Stimulated activated CD4-positive, alpha-beta T cell treated with anti-CD3 and anti-CD28 coated beads, Interleukin-15, amount 100 ng/mL, for 24 hours (primary cell): ENCODE measurements at places on chromosomes 3 and 15.

DNA sequence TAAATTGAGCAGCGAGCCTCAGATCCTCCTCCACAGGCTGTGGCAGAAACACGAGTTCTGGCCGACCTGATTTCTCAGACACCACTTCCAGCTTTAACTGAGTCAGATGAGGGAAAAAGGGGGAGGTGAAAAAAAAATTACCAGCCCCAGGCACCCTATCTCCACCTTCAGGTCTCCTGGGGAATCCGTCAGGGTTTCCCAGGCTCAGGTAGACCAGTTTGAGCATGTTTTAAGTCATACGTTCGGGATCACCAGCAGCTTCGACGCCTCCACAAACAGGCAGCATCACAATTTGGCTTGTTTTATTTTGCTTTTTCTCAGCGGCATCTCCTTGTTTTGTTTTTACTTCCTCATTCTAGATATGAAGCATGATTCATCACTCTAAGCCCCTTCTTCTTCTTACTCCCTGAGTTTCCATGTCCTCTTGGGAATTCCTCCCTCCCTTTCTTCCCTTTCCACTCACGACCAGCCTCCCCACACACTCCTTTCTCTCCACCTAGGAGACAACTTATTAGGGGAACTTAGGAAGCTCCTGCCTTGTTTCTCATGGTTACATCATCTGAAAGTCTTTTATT is 190.1 kb downstream of the ZNF621 start:
- DNase-seq: no peak

GRCh38 chr3:50481992-50482391 is 21.4 kb downstream of the CACNA2D2 start:
- no peak for DNase-seq

- DNase-seq: no peak
Observed at GRCh38 chr3:186124592-186124991, 15.7 kb upstream of the ETV5 start.

- DNase-seq: no peak
Observed at GRCh38 chr3:47846880-47847248, 43.9 kb downstream of the DHX30 start.

DNA sequence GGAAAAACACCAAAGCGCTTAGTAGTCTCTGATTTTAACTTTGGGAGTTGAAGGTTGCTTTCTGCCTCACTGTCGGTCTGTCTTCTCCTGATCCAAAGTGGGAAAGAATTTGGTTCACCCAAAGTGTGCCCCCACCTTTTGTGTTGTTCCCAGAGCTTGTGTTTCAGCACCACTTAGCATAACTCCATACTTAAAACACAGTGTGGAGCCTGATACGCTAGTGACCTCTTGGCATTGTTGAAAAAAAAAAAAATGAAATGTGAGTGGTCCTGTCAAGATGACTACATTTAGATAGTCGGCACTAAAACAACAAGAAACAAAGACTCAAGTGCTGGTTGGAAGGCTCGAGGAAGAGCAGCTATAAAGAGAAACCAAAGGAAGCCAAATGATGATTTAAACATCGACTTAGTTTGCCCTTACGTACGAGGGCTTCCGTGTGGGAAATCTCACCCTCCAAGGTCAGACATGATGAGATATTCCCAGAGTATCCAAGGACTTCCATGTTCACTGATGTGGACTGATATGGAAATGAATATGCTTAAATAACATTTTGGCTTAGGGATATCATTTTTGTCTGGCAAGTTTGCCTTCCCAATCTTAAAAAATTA is 178.8 kb downstream of the MEIS2 start:
- no peak for DNase-seq

- no peak for DNase-seq
Observed at GRCh38 chr3:145224886-145225285, 936.1 kb downstream of the PLOD2 start.

DNA sequence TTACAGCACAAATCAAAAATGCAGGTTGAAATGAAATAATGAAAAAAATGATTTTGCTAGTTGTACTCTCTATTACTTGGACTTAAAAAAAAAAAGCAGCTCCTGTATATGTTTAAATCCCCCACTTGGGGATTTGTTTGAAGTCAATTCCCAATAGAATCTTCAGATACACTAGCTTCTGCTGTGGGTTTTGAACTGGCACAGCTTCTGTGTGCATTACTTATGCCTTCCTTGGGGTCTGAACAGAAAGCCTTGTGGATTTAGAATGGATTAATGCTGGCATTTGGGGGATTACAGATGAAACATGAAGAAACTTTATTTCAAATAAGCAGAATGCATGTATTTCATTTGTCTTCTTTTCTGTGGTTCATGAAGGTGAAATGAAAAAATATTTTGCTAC is 513.2 kb upstream of the TBL1XR1 start:
- no peak for DNase-seq

DNA sequence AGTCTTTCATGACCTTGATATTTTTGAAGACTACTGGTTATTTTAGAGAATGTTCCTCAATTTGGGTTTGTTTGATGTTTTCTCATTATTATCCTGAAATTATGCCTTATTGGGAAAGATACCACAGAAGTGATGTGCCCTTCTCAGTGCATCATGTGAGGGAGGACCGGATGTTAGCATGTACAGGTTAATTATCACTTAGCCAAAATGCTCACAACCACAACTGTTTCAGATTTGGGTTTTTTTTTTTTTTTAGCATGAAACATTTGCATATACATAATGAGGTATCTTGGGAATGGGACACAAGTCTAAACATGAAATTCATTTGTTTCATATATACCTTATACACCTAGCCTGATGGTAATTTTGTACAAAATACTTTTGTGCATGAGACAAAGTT is 59.8 kb downstream of the PIK3R4 start:
- no peak for DNase-seq

DNA sequence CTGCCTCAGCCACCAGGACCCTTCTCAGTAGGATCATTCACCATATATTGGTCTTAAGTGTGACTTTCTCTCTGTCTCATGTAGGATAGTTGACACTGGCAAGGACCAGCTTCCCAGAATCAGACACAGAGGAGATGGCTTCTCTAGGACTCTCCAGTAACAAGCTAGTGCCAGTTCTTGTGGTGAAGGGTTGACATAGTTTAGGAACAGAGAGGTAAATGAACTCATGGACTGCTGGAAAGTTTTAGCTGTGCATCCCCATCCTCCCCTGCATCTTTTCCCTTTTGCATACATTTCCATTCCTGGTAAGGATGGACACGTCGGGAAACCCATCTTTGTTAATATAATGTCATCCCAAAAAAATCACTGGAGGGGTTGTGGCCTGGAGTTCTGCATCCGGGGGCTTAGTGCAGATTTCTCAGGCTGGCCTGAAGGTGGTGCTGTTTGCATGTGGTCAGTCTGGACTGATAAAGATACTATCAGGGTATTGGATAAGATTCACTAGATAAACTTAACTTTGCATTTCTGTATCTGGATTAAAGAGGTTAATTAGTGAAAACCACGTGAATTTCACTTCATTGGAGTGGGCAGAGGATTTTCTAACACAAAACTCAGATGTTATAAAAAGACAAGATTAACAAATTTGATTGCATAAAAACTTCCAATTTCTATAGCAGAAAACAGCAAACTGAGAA is 110.8 kb downstream of the TBC1D2B start:
- DNase-seq: peak; percentile 62
